ENCODE measurements at places on chromosomes 2 and 18. TPM values are rescaled to one million over a fixed set of nuclear protein-coding genes. Genes with fewer than 3 reads are reported as not detected.

LRATD1 gene
- total RNA-seq, result not detected

LIMS2 gene
- 1.2 TPM for total RNA-seq

VWA3B gene
- total RNA-seq, result not detected

SPR gene
- 22.6 TPM for total RNA-seq

CDH19 gene
- total RNA-seq, result not detected

SMAD4 gene
- 120 TPM for total RNA-seq

LONRF2 gene
- total RNA-seq, result 3.8 TPM

SCN7A gene
- not detected for total RNA-seq

TBR1 gene
- total RNA-seq, result 0.17 TPM

TUBA4B gene
- not detected for total RNA-seq

GALNT3 gene
- 4.6 TPM for total RNA-seq

KATNAL2 gene
- 15.4 TPM for total RNA-seq

PRADC1 gene
- total RNA-seq, result 17.7 TPM

DNA sequence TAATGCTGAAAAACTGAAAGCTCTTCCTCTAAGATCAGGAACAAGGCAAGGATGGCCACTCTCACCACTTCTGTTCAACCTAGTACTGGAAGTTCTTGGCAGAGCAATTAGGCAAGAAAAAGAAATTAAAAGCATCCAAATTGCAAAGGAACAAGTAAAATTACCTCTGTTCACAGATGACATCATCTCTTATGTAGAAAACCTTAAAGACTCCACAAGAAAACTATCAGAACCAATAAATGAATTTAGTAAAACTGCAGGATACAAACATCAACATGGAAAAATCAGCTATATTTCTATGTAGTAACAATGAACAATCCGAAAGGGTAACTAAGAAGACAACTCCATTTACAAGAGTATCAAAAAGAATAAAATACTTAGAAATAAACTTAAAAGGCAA, 112.2 kb downstream of the CHN1 start:
- no peak for DNase-seq

GRCh38 chr2:88680916-88681315, 10.6 kb upstream of the RPIA start:
- DNase-seq, result no peak

DNA sequence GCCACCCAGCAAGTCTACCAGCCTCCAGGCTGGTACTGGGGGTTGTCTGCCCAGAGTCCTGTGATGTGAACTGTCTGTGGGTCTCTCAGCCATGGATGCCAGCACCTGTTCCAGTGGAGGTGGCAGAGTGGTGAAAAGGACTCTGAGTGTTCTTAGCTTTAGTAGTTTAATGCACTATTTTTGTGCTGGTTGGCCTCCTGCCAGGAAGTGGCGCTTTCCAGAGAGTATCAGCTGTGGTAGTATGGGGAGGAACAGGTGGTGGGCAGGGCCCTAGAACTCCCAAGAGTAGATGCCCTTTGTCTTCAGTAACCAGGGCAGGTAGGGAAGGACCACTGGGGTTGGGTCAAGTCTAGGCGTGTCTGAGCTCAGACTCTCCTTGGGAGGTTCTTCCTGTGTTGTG, 356.7 kb downstream of the STK39 start:
- no peak for DNase-seq

- no peak for DNase-seq
Observed at GRCh38 chr2:69465513-69466456, 28.6 kb upstream of the NFU1 start.

DNA sequence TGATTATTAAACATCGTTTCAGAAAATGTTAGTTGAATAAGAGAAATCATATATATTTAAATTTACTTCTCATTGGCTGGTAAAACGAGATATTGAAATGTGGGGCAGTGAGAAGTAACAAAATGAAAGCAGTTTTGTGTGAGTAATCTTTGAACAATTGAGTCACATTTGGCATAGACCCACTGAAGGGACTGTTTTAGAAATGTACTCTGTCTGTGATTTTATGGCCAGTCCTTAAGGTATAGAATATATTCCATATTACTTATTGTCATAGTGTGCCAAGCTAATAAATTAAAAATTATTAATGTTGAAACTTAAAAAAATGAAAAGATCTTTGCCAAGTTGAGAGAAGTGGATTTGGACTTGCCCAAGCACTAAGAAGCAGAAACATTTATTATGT, 222.4 kb upstream of the COL3A1 start:
- no peak for DNase-seq

GRCh38 chr18:79513381-79514081, 117.8 kb downstream of the NFATC1 start:
- DNase-seq, result no peak

- no peak for DNase-seq
Observed at GRCh38 chr2:95354925-95355324, 47.6 kb upstream of the FAHD2A start.

DNA sequence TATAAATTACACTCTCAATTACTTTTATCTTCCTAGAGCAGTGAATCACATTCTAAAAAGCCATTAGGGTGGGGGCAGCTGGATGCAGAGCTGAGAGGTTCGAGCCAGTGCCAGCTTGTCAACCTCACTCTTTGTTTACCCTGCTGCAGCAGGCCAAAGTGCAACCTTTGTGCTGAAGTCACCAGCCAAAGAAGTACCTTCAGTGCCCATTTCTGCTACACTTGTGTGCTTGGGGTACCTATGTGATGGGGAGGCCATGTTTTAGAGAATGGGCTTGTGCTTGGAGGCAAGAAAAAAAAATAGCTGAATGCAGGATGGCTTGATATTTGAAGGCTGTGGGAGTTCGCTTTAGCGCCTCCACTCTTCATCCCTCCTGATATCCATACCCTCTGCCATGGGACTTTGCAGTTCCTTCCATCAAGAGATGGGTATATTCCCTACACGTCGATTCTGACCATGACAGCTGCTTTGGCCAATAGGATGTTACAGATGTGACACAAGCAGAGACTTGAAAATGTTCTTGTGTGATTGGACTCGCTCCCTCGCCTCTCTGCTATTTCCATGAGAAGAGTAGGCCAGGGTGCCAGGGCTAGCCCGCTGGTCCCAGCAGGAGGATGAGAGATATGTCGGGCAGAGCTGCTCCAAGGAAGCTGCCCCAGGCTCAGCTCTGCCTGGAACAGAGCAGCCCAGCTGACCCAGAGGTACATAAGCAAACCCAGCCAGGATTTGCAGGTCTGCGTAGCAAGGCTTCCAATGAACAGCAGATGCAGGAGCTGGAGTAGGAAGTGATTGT, 12.7 kb upstream of the FZD5 start:
- DNase-seq, result no peak

DNA sequence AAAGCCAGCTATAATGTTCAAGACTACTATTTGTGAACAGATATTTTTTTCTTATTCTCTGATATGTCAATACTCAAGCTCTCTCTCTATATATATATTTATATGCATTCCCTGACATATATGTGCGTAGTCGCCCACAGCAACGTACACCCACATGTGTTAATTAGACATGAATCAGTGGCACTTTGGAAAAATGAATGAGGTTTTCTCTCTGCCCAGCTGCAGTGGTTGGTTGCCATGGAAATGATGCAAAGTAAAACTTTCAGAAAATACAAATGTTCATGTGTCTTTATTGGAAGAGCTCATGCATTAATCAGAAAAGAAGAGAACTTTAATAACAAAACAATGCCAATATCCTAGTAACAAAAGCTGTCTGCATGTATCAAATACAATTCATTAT, 34.7 kb downstream of the UNC80 start:
- no peak for DNase-seq

DNA sequence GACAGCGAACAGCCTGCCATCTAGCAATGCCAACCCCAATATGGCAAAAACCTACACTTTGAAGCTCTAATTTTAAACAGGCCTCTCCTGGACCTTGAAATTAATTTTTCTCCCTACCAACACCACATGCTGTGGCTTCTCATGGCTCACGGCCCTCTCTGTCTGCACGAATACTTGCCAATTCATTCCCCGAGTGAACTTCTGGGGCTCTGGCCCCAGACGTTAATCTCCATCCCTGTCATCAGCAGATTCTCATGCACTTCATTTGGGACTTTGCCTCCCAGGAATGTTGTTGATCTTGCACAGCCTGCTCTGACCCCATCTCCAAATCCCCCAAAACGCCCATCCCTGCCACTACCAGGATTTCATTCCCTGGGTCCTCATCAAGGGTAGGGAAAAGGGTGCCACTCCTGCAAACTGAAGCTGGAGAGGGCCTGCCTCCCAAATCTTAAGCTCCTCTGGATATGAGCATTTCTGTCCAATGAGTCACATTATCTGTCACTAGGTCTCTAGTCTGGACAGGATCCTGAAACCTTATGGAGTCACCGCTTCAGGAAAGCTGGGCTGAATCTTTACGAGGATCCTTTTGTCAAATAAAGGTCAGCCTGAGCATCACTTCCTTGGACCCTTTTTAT, 10.4 kb downstream of the FIGLA start:
- no peak for DNase-seq

- DNase-seq, result no peak
Observed at GRCh38 chr2:40510304-40510703, 58.4 kb upstream of the SLC8A1 start.

DNA sequence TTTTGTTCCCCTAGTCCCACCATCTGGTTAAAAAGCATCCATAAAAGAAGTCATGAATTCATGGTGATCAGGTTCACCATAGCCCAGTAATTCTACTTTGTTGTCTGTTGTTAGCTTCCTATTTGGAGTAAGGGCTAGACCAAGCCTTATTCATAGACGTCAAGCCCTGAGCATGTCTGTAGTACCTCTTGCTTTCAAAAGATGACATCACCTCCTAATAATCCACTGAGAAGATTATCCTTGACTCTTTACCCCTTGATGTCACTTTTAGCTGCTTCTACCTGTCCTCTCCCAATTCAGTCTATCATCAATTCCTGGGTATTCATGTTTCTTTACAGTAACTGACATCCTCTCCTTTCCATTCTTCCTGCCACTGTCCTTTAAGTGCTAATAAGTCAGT, 90.1 kb downstream of the EML6 start:
- no peak for DNase-seq

DNA sequence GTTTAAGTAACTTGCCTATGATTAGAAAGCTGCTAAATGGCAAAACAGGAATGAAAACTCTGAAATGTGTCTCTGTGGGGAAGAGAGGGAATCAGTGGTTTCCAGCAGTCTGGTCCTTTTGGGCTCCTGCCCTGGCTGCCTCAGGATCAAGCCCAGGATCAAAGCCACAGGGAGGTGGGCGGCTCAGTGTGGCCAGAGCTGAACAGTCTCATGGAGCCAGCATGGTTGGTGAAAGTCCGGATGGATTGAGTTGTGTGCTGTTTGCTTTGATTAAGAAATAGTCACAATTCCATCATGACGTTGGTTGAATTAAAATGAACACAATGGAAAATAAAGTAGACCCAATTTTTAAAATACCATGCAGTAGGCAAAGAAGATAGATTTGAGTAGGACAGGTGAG, 344.2 kb downstream of the LPIN1 start:
- DNase-seq, result no peak

- DNase-seq, result no peak
Observed at GRCh38 chr2:58032764-58033080, 13.9 kb upstream of the VRK2 start.

DNA sequence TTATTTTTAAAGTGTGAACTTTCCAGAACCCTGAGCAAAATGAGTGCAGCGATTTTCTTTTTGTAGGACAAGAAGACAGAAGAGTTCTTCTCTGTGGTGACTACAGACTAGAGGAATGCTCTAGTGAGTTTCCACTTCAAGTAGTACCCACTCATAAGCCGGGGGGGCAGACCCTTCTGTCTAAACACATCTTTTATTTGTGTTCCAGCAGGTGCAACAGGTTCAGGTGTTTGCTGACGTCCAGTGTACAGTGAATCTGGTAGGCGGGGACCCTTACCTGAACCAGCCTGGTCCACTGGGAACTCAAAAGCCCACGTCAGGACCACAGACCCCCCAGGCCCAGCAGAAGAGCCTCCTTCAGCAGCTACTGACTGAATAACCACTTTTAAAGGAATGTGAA, 25.2 kb downstream of the PTRHD1 start:
- DNase-seq, result no peak

GRCh38 chr2:97996679-97997078, 931 bp upstream of the TMEM131 start:
- DNase-seq, result no peak

DNA sequence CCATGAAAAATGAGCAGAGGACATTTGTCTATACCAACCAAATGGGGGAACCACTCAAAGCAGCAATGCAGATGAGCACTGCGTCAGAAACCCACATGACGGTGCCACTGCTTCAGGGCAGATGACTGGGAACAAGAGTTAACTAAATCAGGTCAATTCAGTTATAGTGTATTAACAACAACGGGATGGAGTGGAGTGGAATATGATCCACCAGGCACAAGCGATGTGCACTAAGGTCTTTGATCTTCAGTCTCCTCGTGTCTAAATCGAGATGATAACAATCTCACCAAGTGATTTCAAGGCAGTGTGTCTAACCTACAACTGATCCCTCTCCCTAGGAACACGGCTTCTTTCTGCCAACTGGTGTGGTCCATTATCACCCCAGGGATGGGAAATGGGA, 269.0 kb downstream of the RAD51AP2 start:
- no peak for DNase-seq

GRCh38 chr2:205483095-205483494, 199.2 kb upstream of the NRP2 start:
- no peak for DNase-seq

GRCh38 chr2:201949181-201949926, 84.3 kb upstream of the FZD7 start:
- no peak for DNase-seq

GRCh38 chr2:8424997-8425900, 256.6 kb upstream of the ID2 start:
- no peak for DNase-seq

- no peak for DNase-seq
Observed at GRCh38 chr2:179096090-179096489, 46.2 kb upstream of the CCDC141 start.

GRCh38 chr2:63719052-63719451, 122.6 kb upstream of the UGP2 start:
- no peak for DNase-seq

DNA sequence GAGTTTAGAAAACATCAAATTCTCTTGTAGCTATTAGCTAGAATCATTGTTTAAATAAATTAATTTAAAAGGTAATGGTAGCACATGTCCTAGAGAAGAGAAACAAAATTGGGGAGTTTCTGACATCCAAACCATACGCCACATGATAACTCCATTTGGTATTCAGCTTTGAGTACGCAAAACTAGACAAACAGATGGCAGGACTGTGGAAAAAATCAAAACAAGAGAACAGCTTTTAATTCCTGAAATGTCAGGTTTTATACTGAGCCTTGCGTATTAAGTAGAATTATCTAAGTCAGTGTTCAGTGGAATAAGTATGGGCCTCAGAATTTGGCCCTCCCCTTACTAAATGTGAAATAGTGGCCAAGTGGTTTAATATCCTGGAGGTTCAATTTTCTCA, 82.4 kb upstream of the PDE1A start:
- no peak for DNase-seq

GRCh38 chr2:55118643-55119083, 68.4 kb upstream of the RTN4 start:
- no peak for DNase-seq

DNA sequence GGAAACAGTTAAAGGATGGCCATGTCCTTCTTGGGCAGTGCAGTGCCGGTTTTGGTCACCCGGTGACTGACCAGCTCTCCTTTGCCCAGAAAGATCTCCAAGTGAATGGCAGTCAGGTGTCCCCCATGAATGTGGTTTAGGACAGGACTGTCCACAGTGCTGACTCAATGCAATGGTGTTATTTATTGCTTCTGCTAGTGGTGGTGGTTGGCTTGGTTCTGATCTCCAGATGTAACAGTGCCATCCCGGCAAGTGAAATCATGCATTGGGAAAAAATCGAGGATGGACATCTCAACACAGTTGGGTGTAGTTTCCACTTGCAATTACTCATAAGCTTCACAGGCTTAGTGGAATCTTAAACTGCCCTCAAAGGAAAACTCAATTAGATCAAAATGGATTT, 81.9 kb downstream of the TGOLN2 start:
- DNase-seq, result no peak
